ENCODE measurements at places on chromosomes 5 and 9. TPM values are rescaled to one million over a fixed set of nuclear protein-coding genes. Genes with fewer than 3 reads are reported as not detected.

DNA sequence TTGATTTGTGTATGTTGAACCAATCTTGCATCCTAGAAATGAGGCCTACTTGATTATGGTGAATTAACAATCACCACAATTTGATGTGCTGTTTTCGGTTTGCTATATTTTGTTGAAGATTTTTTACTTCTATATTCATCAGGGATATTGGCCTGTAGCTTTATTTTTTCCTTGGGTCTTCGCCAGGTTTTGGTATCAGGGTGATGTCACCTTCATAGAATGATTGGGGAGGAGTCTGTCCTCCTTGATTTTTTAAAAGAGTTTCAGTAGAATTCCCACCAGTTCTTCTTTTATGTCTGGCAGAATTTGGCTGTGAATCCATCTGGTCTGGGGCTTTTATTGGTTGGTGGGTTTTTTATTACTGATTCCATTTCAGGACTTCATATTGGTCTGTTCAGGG, 115.2 kb downstream of the CPLANE1 start:
- H3K36me3 ChIP-seq: no peaks in the 10 kb centered on the region
- peaks cover 6% of the 10 kb centered on the region for H3K4me1 ChIP-seq
- no peak overlapping the region for H3K27ac ChIP-seq
- no peaks in the 10 kb centered on the region for H3K27me3 ChIP-seq
- no peak overlapping the region for H3K4me3 ChIP-seq

Gene LHX3
- total RNA-seq: not detected

DNA sequence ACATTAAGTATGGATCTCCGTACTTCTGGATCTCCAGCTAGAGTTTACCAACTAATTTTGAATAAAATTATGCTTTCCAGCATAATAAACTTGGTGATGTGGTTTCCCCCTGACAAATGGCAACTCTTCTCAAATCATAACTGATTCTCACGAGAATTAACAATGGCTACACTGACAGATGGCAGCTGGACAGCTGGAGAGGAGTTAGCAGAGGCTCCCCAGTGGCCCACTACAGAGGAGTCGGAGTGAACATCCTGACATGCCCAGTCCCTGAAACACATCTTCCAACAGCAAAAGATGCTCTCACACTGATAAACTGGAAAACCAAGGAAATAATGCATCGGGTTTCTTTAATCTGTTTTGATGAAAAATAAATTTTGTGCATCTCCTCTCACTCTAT, 239.6 kb downstream of the MAN2A1 start:
- H3K27me3 ChIP-seq: no peaks in the 10 kb centered on the region
- no peak overlapping the region for H3K4me3 ChIP-seq
- H3K27ac ChIP-seq: no peak overlapping the region
- no peak for DNase-seq

DNA sequence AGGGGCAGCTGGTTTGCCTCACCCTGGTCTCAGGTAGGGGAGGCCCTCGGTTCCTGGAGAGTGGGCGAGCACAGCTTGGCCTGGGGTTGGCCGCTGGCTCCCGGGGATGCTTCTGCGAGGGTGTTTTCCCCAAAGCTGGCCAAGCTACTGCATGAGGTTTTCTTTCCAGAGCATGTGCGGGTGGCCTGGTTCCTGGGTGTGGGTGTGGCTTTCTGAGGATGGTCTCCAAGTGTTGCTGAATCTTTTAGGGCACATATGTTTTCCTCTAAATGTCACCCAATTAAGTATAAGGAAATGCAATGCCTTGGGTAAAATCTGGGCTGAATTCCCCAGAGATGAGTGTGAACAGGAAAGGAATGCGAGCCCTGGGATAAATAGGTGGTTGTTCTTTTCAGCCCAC, 115.8 kb upstream of the ICE1 start:
- no peaks in the 10 kb centered on the region for H3K27me3 ChIP-seq
- H3K4me1 ChIP-seq: no peaks in the 10 kb centered on the region
- no peak overlapping the region for H3K4me3 ChIP-seq
- no peaks in the 10 kb centered on the region for H3K36me3 ChIP-seq

DNA sequence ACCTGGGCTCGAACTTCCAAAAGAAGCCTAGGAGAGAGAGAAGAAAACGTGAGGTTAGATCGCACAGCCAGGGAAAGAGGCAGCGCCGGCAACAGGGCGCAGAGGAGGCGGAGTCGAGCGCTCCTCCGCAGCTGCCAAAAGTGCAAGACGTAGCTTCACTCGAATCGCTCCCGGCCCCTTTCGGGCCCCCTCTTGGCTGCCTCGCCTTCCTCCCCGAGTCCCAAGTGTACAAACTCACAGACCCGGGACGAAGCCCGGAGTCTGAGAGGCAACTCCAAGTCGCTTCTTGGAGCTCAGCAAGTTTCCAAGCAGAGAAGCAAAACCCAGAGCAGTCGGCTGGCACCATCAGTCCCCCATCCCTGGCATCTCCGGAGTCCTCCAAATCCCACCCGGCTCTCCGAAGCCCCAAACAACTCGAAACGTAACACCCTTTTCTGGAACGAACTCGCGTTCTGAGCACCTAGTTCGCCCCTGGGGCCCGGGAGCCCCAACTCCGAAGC, 1.2 kb downstream of the MIER3 start:
- H3K27me3 ChIP-seq: no peaks in the 10 kb centered on the region
- peaks cover 7% of the 10 kb centered on the region for H3K4me1 ChIP-seq

- H3K36me3 ChIP-seq: no peaks in the 10 kb centered on the region
- no peak overlapping the region for H3K4me3 ChIP-seq
- H3K27me3 ChIP-seq: no peaks in the 10 kb centered on the region
- DNase-seq: no peak
- H3K4me1 ChIP-seq: no peaks in the 10 kb centered on the region
These were observed 51.2 kb downstream of the FCHO2 start for GRCh38 chr5:73007051-73007450.

Gene TGFBI
- 9.1 TPM for total RNA-seq

DNA sequence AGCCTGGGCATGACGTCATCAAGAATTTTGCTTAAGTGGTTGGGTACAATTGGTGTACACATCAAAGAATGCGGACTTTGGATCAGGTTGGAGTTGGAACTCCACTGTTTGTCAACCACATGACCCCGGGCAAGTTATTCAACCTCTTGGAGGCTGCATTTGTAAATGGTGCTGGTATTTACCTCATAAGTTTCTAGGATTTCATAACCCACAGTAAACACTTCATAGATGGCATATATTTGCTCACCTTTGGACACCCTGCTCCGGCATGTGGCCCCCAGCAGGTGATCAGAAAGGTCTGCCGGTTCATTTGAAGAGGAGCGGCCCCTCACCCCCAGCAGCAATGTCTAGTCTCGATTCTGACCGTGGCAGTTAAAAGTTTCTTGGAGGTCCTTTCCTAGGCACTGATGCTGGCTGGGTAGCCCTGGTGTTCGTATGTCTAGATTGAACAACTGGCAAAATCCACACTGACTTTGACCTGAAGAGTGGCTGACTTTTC, 60.6 kb downstream of the IL6ST start:
- no peak for DNase-seq
- no peak overlapping the region for H3K27ac ChIP-seq
- H3K4me3 ChIP-seq: no peak overlapping the region
- no peaks in the 10 kb centered on the region for H3K36me3 ChIP-seq
- H3K4me1 ChIP-seq: no peaks in the 10 kb centered on the region
- H3K27me3 ChIP-seq: no peaks in the 10 kb centered on the region

GRCh38 chr9:84500826-84501225, 160.3 kb upstream of the SLC28A3 start:
- H3K4me3 ChIP-seq: no peak overlapping the region
- no peaks in the 10 kb centered on the region for H3K36me3 ChIP-seq
- no peaks in the 10 kb centered on the region for H3K27me3 ChIP-seq
- H3K27ac ChIP-seq: no peak overlapping the region

DNA sequence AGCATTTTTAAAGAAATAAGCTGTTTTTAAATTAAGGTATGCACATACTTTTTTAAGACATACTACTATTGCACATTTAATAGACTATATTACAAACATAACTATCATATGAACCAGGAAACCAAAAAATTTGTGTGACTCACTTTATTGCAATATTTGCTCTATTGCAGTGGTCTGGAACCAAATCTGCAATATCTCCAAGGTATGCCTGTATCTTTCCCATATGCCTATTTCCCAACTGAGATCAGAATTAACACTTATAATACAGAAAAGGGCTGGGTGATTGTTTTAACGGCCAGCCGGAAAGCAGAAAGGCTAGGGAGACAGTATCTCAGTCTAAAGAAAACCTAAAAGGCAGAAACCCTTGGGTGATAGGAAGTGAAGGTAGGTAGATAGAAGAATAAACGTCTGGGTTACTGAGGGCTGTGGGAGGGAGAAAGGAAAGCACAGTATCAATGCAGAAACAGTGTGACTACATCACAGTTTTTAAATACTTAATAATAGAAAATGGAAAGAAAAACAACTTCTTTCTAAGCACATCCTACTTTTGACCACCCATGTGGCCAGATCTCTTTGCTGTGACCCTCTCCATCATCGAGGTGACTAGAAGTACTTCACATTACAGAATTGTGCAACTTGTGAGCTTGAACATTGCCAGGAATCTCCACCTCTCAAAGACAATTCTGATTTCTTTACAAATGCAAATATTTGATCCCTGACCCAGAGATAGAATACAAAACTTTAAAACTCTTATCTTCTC, 126.4 kb downstream of the LPAR1 start:
- no peaks in the 10 kb centered on the region for H3K4me1 ChIP-seq
- H3K27ac ChIP-seq: no peak overlapping the region
- H3K36me3 ChIP-seq: no peaks in the 10 kb centered on the region
- no peak overlapping the region for H3K4me3 ChIP-seq
- H3K27me3 ChIP-seq: no peaks in the 10 kb centered on the region

- no peak overlapping the region for H3K27ac ChIP-seq
- H3K4me1 ChIP-seq: no peaks in the 10 kb centered on the region
- H3K4me3 ChIP-seq: no peak overlapping the region
- no peaks in the 10 kb centered on the region for H3K36me3 ChIP-seq
- no peaks in the 10 kb centered on the region for H3K27me3 ChIP-seq
- no peak for DNase-seq
These were observed 220.1 kb downstream of the PRR16 start for GRCh38 chr5:120684213-120684612.

Gene STOM
- 44.3 TPM for total RNA-seq

DNA sequence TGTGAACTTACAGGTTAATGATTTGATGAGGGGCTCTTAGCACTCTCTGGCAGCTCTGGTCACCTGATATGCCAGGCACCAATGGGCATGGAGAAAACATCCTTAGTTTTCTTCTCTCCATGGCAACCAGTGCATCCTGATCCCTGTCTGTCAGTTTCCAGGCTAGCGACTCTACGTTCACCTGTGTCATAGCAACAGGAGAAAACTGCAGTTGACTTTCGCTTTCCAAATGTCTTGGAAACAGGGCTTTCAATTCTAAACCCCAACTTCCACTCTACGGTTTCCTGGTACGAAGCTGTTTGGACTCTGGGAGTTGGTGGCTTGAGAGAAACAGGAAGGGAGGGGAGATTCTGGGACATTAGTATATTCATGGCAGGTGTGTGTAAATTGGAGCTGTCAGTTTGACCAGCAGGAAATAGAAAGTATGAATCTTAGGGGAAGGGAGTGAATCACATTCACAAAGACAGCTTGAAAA, 74.4 kb downstream of the SLC28A3 start:
- no peaks in the 10 kb centered on the region for H3K27me3 ChIP-seq
- H3K4me1 ChIP-seq: no peaks in the 10 kb centered on the region
- no peak for DNase-seq
- no peak overlapping the region for H3K4me3 ChIP-seq

GRCh38 chr5:16565118-16565517, 51.7 kb downstream of the RETREG1 start:
- H3K36me3 ChIP-seq: no peaks in the 10 kb centered on the region
- no peaks in the 10 kb centered on the region for H3K4me1 ChIP-seq
- no peak for DNase-seq
- no peaks in the 10 kb centered on the region for H3K27me3 ChIP-seq

Gene CRB2
- not detected for total RNA-seq

DNA sequence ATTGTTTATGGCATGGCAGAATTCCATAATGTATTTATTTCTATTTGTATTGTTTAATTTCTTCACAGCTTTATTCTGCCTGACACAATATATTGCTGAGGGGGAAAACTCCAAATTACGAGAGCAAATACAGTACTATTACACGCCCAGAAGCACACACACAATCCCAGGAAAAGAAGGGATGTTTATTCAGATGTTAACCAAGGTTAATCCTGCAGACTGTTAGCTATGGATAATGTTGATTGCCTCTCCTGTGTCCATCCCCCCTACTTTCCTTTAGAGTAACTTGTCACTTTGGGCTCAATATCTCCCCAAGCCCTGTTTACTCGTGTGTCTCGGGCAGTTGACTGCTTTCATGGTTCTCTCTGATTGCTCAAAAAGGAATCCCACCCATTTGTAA, 84.2 kb upstream of the ERCC6L2 start:
- peaks cover 3% of the 10 kb centered on the region for H3K4me1 ChIP-seq
- H3K36me3 ChIP-seq: no peaks in the 10 kb centered on the region
- H3K4me3 ChIP-seq: no peak overlapping the region
- H3K27ac ChIP-seq: no peak overlapping the region

DNA sequence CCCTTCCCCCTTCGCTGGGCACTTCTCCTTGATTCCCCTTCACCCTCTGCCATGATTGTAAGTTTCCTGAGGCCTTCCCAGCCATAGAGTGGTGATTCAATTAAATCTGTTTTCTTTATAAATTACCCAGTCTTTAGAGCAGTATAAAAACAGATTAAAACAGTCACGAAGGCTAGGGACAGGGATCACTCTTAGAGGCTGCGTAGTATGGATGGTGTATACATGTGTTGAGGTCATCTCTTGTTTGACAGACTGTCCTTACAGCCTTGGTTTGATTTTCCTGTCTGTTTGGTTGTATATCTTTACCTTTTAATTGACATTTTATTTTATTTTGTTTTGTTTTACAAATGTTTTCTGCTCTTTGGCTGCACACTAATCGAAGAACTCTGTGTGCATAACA, 1155.7 kb upstream of the CDH18 start:
- H3K4me3 ChIP-seq: no peak overlapping the region
- no peaks in the 10 kb centered on the region for H3K4me1 ChIP-seq
- no peaks in the 10 kb centered on the region for H3K36me3 ChIP-seq
- no peak overlapping the region for H3K27ac ChIP-seq
- DNase-seq: no peak

Gene MRPL41
- 18.3 TPM for total RNA-seq

GRCh38 chr5:38208782-38209378, 49.5 kb upstream of the EGFLAM start:
- H3K27me3 ChIP-seq: no peaks in the 10 kb centered on the region
- no peak overlapping the region for H3K27ac ChIP-seq
- DNase-seq: no peak
- no peaks in the 10 kb centered on the region for H3K36me3 ChIP-seq
- no peaks in the 10 kb centered on the region for H3K4me1 ChIP-seq

GRCh38 chr5:159341145-159341544, 10.9 kb upstream of the IL12B start:
- H3K36me3 ChIP-seq: no peaks in the 10 kb centered on the region
- no peak overlapping the region for H3K27ac ChIP-seq
- no peak for DNase-seq
- no peak overlapping the region for H3K4me3 ChIP-seq
- no peaks in the 10 kb centered on the region for H3K4me1 ChIP-seq

DNA sequence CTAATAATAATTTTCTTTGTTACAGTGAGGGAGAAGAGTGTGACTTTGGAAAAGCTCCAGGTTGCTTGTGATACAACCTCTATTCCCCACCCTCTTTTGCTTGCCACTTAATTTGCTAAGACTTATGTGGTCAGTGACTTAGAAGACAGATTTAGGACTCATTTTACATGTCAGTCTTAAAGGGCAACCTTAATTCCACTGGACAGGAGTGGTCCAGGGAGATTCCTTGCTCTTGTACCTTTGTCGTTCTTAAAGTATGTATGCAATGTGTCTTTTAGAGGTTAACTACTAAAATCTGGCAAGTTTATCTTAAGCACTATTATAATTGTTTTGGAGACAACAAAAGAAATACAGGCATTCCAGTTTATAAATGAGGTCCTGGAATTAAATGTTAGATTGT, 20.0 kb downstream of the SLC30A5 start:
- peaks cover 51% of the 10 kb centered on the region for H3K36me3 ChIP-seq
- DNase-seq: no peak
- H3K27ac ChIP-seq: no peak overlapping the region
